ENCODE measurements at places on chromosomes 12 and 14.

GRCh38 chr12:107472308-107472707 lies 213.3 kb upstream of the PWP1 start:
- DNase-seq: no peak

- DNase-seq: no peak
These were observed 138.6 kb upstream of the TRHDE start for GRCh38 chr12:72133497-72134055.

- no peak for DNase-seq
These were observed 9.8 kb upstream of the CLECL1 start for GRCh38 chr12:9742661-9743060.

GRCh38 chr14:50113381-50114035 lies 2.9 kb downstream of the VCPKMT start:
- DNase-seq: no peak

- no peak for DNase-seq
These were observed 601 bp downstream of the COX14 start for GRCh38 chr12:50112456-50113218.

DNA sequence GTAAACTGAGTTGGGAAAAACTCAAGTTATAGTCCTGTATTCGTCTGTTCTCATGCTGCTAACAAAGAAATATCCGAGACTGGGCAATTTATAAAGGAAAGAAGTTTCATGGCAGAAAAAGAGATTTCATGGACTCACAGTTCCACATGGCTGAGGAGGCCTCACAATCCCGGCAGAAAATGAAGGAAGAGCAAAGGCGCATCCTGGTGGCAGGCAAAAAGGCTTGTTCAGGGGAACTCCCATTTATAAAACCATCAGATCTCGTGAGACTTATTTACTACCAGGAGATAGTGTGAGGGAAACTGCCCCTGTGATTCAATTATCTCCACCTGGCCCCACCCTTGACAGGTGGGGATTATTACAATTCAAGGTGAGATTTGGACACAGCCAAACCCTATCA lies 292.6 kb upstream of the SYT1 start:
- no peak for DNase-seq

DNA sequence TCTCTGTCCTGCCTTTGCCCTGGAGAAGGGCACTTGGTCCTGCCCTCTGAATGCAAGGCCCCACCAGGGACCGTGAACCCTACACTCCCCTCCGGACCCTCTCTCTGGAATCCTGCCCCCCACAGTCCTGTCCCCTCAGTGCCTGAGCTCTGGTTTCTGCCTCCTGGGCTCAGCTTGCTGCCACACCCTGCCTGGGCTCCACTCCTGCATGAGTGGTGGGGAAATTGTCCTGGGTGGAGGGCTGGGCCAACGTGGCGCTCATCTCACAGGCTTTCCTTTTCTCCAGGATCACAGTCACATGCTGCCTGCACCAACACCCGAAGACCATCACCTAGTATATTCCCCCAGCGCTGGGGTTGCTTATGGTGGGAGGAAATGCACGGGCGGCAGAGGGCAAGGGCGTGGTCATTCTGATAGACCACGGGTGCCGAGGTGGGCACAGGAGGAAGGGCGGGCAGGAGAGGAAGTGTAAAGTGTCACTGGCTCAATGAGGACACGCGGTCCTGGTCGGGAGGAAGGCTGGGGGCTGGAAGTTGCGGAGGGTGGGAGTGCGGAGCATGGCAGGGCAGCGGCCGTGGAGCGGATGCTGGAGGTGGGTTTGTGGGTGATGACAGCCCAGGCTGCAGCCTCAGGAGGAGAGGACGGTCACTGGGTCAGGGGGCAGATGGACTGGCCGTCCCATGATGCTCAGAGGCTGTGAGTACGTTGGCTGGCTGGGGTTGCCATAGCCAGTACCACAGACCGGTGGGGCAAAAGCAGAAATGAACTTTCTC lies 99.5 kb downstream of the KIF26A start:
- DNase-seq: no peak

GRCh38 chr14:100281286-100282082 lies 24.8 kb downstream of the SLC25A29 start:
- DNase-seq: no peak

DNA sequence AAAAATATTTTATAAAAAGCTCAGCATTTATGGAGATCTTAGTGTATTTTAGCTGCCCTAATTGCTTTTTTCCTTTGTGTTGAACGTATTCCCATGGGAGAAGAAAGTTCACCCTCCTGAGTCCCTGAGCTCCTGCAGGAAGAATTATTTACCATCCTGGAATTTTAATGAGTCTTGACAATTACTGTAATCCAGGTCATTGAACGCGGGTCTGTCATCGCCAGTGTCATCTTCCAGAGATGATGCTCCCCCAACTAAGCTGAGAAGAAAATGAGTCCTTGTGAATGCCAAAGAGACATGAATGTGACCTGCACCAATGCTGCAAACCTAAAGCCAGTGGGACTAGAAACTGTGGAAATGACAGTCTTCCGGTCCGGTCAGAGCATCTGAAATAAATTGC lies 129.5 kb downstream of the FBXL14 start:
- DNase-seq: no peak

DNA sequence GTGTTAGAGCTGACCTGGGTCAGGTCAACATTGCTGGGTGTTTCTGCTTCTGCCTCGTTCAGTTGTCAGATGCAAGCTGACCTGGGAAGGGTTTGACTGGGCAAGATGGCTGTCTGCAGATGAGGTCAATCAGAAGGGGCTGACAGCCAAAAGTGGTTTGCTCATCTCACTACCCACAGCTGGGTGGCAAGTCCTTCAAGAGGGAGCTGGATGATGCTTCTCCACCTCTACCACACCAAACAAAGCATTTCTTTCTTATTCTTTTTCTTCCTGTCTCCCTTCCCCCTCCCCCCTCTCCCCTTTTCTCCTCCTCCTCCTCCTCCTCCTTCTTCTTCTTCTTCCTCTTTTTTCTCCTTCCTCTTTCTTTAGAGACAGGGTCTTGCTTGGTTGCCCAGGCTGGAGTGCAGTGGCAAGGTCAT lies 268.2 kb upstream of the PLEKHG7 start:
- DNase-seq: no peak

GRCh38 chr14:62957562-62957961 lies 87.7 kb downstream of the KCNH5 start:
- no peak for DNase-seq

DNA sequence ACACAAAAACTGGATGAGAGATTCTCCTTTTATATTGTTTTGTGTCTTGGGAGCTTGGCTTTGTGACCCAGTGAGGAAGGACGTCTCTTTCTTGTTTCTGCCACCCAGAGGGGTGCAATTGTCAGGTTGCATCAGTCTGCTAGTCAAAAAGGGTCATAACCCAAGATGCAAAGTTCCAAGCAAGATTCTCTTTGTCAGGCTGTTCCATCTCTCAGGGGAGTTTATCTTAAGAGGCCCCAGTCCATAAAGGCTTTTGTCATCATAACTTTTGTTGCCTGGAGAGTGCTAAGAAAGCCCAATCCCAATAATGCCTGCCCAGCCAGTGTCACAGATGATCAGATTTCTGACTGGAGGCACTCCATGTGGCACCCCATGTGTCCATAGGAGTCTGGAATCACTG lies 444.9 kb downstream of the TRHDE start:
- no peak for DNase-seq

DNA sequence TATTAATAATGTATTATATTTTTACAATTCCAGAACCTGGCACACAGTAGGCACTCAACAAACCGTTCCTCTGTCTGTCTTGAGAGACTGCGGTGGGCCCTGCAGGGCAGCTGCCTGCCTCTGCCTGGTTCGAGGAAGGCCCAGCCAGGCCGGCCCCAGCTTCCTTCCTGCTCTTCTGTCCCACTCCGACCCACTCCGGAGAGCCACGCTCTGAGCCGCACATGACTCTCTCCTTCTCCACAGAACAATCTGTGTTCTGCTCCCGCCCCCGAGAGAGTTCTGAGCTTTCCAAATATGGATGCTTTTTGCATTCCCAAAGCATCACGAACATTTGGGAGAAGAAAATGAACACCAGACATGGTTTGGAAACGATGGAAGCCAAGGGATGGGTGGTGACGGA lies 57.3 kb downstream of the TTC7B start:
- DNase-seq: no peak

DNA sequence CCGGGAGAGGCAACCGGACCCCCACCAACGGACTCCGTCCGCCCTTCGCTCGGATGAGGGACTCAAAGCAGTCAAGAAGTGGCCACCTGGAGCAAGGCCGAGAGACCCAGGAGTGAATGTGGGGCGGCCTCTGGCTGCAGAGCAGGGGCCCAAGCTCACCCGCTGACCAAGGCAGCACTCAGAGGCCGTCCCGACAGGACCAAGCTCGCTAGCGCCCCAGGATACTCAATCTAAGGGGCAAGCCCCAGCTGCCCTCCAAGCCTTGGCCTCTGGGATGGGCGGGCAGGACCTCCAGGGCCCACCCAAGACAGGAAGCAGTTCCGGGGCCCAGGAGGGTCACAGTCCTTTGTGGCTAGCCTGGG lies 936 bp downstream of the AKT1 start:
- DNase-seq: no peak

DNA sequence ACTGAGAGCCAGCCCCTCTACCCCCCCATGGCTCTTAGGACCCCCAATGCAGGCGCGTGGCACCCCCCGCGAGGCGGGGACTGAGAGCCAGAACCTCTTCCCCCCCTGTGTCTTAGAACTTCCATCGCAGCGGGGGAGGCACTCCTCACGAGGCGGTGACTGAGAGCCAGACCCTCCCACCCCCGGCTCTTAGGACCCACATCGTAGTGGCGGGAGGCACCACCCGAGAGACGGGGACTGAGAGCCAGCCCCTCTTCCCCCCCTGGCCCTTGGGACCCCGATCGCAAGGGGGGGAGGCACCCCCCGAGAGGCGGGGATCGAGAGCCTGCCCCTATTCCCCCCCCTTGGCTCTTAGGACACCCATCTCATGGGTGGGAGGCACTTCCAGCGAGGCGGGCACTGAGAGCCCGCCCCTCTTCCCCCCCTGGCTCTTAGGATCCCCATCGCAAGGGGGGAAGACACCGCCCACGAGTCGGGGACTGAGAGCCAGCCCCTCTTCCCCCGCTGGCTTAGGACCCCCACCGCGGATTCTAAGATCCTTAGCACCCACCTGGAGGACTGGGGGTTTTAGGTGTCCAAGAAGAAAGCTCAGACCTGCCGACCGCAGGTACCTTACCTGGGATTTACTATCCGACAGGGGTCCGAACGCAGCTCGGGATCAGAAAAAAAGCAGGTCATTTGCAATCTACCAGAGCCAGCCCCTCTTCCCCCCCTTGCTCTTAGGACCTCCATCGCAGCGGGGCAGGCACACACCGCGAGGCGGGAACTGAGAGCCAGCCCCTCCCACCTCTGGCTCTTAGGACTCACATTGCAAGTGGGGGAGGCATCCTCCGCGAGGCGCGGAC lies 44.9 kb downstream of the DDX11 start:
- peak; percentile 15 for DNase-seq

DNA sequence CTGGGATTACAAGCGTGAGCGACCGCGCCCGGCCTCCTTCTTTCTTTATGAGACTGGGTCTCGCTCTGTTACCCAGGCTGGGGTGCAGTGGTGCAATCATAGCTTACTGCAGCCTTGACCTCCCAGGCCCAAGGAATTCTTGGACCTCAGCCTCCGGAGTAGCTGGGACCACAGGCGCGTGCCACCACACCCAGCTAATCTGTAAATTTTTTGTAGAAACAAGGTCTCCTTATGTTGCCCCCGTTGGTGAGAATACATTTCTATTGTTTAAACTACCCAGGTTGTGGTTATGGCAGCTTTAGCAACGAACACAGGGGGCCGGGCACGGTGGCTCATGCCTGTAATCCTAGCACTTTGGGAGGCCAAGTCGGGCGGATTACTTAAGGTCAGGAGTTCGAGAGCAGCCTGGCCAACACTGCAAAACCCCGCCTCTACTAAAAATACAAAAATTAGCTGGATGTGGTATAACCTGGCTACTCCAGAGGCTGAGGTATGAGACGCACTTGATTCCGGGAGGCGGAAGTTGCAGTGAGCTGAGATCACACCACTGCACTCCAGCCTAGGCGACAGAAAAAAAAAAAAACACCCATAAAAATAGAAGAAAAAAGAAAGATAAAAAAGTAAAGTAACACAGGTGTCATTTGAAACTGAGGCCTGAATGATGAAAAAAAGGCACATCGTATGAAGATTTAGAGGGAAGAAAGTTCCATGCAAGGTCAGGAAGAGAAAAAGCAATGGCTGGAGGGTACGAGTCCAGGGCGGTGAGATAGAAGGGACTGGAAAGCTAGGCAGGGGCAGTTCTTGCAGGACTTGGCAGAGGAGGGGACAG lies 977 bp upstream of the TMEM120B start:
- no peak for DNase-seq

DNA sequence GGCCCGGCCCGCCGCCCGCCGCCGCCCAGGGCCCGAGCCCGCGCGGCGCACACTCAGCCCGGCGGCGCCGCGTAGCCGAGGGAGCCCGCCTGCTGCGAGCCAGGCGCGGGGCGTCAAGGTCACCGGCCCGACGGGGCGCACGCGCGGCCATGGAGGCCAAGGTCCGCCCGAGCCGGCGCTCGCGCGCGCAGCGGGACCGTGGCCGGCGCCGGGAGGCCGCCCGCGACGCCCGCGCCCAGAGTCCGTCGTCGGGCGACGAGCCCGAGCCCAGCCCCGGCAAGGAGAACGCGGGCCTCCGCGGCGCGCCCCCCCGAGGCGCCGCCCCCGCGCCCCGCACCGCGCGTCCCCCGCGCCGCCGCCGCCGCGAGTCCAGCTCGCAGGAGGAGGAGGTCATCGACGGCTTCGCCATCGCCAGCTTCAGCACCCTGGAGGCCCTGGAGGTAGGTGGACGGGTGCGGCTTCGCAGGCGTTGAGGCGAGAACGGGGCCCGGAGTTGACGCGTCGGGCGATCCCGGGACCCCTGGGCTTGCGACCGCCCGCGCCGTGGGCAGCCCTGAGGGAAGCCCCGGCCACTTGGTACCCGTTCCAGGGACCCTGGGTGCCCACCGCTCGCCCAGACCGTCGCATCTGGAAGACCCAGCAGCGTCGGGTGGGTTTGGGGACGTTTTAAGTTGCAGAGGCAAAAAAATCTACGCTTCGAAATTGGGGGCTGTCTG lies 629 bp downstream of the FBRSL1 start:
- DNase-seq: no peak

GRCh38 chr14:100429537-100429936 lies 106.4 kb downstream of the SLC25A47 start:
- no peak for DNase-seq

DNA sequence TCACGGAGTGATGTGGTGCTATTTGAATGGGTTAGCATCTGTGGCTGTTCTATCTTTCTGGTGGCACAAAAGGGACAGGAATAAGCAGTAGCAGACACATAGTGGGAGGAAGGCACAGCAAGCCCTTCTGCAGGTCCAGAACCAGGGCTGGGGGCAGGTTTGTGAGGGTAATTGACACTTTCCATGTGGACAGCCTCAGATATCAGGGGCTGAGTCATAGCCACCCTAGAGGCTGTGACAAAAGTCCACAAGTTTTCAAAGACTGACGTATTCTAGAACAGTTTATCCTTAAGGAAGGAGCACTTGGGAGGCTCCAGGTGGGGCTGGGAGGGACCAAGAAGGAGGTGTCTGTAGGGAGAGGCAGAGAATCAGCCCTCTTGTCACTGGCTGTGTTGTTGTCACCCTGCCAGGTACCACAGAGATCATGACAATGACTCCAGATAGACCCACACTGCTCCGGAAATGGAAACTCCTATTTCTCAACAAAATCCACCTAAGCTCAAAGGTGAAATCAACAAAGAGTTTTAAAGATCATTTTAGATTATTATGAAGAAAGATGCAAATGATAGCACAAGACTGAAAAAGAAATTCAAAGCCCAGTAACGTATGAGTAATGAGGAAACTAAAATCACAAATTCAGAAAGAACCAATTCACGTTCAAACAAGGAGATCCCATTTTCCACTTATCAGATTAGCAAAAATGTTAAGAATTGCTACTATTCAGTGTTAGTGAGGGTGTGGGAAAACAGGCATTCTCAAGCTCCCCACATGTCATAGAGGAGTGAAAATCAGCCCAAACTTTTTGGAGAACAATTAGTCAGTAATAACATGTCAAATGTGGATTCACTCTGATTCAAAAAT lies 48.3 kb downstream of the NFKBIA start:
- DNase-seq: no peak

Data from stimulated activated CD8-positive, alpha-beta memory T cell treated with anti-CD3 and anti-CD28 coated beads, Interleukin-15, amount 100 ng/mL, for 4 hours (primary cell).